ENCODE measurements at places on chromosomes 2 and 18.

GRCh38 chr18:12315911-12316310 is 7.9 kb downstream of the TUBB6 start:
- DNase-seq = no peak

DNA sequence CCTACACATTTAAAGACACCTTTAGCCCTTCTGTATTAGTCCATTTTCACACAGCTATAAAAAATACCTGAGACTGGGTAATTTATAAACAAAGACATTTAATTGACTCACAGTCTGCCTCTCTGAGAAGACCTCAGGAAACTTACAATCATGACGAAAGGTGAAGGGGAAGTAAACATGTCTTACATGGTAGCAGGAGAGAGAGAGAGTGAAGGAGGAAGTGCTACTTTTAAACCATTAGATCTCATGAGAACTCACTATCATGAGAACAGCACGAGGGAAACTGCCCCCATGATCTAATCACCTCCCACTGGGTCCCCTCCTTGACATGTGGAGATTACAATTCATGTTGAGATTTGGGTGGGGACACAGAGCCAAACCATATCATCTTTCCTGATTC is 946.6 kb downstream of the SLC4A3 start:
- DNase-seq = no peak

GRCh38 chr18:68456985-68457384 is 257.9 kb downstream of the TMX3 start:
- no peak for DNase-seq

DNA sequence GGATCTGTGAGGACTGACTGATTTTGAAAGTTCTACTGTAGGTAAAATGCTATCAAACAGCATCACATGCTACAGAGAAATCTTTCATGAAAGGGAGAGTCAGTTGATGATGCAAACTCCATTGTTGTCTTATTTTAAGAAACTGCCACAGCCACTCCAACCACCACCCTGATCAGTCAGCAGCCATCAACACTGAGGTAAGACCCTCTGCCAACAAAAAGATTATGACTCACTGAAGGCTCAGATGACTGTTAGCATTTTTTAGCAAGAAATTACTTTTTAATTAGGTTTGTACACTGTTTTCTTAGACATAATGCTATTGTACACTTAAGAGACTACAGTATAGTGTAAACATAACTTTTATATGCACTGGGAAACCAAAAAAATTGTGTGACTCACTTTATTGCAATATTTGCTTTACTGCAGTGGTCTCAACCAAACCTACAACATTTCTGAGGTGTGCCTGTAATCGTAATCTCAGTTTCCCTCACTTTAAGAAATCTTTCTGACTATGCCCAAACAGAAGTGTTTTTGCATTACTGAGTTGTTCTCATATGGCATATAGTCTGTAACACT is 42.8 kb downstream of the METTL8 start:
- DNase-seq = no peak

GRCh38 chr2:75828826-75829225 is 118.1 kb upstream of the GCFC2 start:
- DNase-seq = no peak

GRCh38 chr2:217691920-217692666 is 310.7 kb downstream of the TNS1 start:
- DNase-seq = no peak

- DNase-seq = no peak
Measured at GRCh38 chr2:27932396-27932795, 41.9 kb downstream of the BABAM2 start.

DNA sequence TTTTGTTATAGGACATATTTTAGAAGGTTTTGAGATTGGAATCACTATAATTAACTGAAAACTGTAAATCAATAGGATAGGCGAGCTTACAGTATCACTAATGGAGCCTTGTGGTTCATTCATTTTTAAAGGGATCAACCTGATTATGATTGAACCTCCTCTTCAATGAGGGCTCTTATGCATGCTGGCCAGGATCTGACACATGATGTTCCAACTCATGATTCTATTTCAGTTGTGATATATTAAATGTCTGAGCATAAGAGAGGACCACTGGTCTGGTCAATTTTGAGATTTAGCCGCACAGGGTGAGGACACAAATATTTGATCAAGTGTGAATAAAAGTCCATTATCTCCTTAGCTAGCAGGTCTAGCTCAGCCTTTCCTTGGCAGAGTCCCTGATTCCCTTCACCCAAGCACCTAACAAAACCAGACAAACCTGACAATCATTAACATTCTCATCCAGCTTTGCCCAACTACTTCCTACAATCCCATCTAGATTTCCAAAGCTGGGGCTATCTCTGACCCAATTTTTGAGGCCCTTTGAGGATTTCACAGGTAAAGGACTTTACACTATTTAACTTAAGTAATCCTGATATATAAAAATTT is 6.9 kb upstream of the MAP4K4 start:
- no peak for DNase-seq

- DNase-seq = no peak
Measured at GRCh38 chr2:235709969-235710879, 216.4 kb downstream of the AGAP1 start.

GRCh38 chr2:56014046-56014730 is 90.6 kb upstream of the EFEMP1 start:
- DNase-seq = no peak

DNA sequence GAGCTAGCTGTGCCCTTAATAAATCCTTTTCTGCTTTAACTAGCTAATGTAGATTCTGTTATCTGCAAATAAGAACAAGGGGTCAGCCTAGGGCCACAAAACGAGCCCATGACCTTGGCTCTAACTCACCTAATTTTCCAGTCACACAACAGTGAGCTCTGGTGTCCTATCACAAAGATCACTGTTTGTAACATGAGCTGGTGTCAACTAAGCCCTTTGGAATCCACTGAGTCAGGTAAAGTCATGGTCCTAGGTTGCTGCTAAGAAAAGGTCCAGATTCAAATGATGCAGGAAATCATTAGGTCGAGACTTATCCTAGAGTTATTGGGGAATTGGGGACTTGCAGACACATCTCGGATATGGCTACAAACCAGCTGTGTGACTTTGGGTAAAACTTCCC is 49.9 kb downstream of the ST8SIA5 start:
- DNase-seq = no peak
